Activated B cell treated with CpG ODN at 0.5 μM for 24 hours (primary cell): ENCODE measurements at places on chromosomes 16 and 17.

GRCh38 chr16:4706871-4707270, 13.5 kb downstream of the NUDT16L1 start:
- no peak for DNase-seq

- DNase-seq: no peak
Measured at GRCh38 chr17:10648956-10649355, 8.2 kb downstream of the MYH3 start.

- no peak for DNase-seq
Measured at GRCh38 chr16:57225978-57226377, 19.1 kb upstream of the ARL2BP start.

DNA sequence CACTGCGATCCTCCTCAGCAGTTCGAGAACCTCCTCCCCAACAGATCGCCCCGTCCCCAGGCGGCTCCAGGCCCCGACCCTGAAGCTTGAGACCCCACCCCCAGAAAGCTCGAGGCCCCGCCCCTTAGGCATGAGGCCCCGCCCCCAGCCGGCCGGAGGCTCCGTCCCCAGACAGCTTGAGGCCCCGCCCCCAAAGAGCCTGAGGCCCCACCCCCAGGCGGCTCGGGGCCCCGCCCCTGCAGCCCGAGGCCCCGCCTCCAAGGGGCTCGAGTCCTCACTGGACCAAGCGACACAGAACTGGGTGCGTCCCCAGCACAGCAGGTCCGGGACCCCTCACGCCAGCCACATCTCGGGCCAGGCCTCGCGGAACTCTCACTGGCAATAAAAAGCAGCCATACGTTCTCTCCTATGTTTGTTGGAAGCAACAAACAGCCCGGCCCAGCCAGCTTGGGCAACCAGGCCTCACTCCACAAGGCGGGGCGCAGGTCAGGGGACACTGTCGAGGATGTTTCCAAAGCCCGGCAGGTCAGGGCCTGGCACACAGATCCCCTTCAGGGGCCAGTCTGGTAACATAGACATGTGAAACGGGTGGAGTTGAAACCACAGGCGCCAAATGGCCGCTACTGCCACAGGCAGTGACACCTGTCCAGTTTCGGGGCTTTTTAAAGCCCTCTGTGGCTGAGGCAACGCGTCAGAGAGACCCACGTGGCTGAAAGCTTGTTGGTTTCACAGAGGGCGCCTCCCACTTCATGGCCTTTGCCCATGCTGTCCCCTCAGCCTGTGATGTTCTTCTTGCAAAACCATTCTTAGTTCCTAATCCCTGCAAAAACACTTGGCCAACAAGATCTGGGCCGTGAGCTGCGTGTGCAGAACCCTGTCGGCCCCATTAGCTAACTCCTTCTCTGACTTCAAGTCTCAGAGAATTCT, 224.2 kb downstream of the PARN start:
- peak; percentile 41 for DNase-seq

DNA sequence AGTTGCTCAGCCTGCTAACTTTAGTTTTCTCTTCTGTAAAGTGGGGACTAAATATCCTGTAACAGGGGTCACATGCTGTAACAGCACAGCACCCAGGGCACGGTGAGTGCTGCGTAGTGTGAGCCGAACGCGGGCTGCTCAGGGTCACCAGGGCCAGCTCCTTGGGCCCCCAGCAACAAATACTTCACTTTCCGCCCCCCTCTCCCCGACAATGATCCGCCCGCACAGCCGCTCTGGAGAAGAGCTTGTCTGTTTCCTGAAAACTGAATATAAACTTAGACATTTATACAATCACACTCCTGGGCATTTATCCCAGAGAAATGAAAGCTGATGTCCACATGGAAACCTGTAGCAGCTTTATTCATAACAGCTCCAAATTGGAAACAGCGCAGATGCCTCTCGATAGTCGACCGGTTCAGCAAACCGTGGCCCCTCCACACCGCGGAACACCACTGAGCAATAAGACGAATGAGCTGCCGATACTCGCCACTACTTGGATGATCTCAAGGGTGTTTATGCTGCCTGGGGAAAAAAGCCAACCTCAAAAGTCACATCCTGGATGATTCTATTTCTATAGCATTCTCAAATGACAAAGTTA, 267.2 kb downstream of the PARN start:
- DNase-seq: no peak

GRCh38 chr17:74037320-74037719, 166.2 kb upstream of the RPL38 start:
- DNase-seq: no peak

DNA sequence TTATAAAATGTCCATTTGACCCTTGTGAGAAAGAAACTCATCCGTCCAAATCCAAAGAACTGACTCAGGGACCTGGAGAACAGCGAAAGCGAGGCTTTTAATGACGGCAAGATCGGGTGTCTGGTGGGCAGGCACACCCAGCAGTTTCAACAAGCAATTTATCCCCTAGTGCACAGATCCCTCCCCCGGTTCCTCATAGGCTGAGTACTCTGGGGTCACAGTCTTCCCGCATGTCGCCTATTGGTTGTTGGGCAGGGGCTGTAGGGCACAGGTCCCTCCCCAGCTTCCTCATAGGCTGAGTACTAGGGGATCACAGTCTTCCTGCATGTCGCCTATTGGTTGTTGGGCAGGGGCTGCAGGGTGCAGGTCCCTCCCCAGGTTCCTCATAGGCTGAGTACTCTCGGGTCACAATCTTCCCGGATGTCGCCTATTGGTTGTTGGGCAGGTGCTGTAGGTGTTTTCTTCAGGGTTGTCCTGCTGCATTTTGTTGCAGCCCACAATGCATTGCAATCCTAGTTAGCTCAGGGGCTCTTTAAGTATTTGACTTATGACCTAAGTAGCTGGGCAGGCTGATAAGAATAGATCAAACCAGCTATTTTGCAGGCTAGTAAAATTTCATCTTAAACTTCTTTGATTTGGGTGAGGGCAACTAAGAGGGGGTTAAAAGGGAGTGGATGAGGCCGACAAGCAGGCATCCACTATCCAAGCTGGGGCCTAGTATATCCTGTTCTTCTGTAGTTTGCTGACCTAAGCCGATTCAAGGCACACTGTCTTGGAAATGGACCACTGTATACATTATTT, 3.6 kb upstream of the UTS2R start:
- no peak for DNase-seq

DNA sequence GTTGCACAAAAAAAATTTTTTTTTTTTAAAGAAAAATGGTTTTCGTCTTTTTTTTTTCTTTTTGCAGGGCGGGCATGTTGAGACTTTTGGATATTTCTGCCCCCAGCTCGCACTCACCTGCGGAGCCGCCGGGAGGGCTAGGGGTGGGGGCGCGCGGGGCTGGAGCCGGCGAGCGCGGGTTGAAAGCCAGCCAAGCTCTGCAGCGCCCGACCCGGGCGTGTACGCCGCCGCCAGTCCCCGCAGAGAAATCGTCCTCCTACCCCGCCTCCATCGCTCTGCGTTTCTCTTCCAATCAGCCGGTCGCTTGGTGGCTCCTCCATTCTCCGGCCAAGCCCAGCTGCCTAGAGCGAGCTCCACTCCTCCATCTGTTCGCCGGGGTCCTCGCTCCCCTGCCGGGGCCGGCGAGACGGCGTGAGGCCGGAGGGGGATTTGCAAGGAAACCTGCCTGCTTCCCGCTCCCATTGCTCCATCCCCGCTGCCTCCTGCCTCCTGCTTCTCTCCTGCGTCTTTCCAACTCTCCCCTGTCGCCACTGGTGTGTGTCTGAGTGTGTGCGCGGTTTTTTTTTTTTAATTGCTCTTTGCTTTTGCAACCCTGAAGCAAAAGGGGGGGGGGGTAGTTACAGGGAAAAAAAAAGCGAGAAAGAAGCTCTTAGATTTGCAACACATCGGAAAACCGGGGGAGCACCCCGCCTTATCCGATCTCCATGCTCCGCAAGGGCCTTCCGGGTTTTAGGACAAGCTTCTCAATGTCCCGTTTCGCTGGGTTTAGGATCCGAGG, 1.8 kb upstream of the UBTF start:
- peak; percentile 58 for DNase-seq

GRCh38 chr16:24568392-24568791, 29.0 kb downstream of the RBBP6 start:
- DNase-seq: no peak

DNA sequence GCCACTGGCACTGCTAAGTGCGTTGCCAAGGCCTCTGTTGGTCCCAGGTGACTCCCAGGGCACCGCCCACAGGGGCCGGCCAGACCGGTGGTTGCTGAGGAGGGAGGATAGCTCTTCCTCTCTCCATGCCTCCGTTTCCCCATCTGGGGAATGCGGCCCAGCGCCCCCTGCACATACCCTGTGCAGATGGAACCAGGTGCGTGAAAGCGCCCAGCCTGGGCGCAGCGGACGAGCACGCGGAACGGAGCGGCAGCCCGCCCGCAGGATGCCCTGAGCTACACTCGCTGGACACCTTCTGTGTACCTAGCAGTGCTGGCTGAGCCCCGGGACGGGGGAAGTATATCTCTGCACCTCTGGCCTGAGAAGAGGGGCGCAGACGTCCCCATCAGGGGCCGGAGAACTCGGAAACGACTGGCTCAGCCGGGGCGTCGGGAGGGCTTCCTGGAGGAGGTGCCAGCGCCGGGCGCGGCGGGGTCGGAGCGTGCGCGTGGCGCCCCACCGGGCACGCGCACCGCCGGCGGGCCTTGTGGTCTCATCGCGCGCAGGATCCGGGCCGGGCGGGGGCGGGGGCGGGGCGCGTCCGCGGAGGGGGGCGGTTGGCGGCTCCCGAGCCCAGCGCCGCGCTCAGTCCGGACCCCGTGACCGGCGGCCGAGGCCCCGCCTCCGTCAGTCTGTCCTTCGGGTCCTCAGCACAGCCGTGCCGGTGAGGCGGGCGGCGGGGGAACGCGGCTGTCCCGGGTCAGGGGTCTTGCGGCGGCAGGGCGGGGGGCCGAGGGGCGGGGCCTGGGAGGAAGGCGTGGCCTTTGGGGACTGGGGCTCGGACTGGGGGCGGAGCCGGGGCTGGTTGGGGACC, at the start of the genes CCDC78 and HAGHL:
Gene CCDC78, minus strand, starts transcription at position 6 of the 853 bp plus-strand sequence. CDS start 76 bp downstream, outside the sequence.
Gene HAGHL, plus strand, starts transcription at position 669 of the 853 bp plus-strand sequence. CDS start 404 bp downstream, outside the sequence.
- DNase-seq: peak; percentile 42

DNA sequence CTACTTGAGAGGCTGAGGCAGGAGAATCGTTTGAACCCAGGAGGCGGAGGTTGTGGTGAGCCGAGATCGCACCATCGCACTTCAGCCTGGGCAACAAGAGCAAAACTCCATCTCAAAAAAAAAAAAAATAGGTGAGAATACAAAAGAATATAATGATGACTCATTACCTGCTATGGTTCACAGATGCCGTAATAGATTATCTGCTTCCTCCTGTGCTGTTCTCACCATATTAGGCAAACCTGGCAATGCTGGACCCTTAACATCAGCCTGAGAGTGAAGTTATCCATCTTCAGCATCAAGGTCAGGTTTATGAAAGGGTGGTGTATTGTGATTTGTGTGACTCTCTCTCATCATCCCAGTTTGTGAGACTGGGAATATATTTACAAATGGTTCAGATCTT, 271.3 kb upstream of the CPHXL start:
- no peak for DNase-seq

GRCh38 chr17:50240851-50241250, 33.4 kb upstream of the TMEM92 start:
- no peak for DNase-seq

DNA sequence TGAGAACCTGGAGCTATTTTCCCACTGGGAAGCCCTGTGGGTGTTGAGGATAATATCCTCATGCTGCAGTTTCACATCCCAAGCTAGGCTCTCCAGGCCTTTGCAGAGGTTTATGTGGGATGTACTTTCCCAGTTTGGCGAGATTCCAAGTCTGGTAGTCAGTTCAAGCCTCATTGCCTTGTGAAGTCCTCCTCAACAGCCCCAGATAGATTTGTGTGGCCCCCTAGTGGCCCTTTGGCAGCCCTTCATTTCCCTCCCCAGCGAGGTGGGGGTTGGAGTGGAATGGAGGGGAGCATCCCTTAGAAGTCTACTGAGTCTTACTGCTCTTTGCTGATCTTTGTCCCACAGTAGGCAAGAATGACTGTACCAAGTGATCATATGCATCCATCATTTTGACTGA, 137.9 kb downstream of the CDH11 start:
- no peak for DNase-seq

GRCh38 chr17:29090750-29091605, 48.0 kb downstream of the PIPOX start:
- no peak for DNase-seq

GRCh38 chr17:15918661-15919259, 26.2 kb upstream of the ADORA2B start:
- DNase-seq: no peak

DNA sequence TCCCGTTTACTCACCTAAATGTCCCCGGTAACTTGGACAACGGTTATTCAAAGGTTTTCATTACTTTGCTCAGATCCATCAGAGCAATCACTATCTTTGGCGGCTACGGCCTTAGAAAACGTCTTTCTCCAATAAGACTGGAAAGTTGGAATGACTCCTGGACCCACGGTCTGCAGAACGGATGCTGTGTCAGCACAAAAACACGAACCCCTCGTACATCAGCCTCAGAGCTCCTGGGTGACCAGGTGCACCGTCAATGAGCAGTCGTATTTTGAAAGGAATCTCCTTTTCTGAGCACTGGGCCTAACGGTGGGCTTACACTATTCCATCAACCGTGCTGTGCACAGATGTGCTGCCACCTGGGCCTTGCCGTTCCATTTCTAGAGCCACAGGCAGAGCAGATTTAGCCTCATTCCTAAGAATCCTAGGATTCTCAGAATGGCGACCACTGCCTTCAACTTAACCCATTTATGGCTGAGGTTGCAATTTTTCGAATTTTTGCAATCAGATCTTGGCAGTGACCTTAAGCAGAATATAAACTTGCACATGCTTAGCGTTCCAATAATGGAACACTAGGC, 110.8 kb upstream of the ZNF750 start:
- DNase-seq: no peak

- DNase-seq: no peak
Measured at GRCh38 chr16:82639666-82640336, 13.0 kb downstream of the CDH13 start.

- DNase-seq: no peak
Measured at GRCh38 chr17:78278139-78278741, 46.8 kb downstream of the TMEM235 start.

DNA sequence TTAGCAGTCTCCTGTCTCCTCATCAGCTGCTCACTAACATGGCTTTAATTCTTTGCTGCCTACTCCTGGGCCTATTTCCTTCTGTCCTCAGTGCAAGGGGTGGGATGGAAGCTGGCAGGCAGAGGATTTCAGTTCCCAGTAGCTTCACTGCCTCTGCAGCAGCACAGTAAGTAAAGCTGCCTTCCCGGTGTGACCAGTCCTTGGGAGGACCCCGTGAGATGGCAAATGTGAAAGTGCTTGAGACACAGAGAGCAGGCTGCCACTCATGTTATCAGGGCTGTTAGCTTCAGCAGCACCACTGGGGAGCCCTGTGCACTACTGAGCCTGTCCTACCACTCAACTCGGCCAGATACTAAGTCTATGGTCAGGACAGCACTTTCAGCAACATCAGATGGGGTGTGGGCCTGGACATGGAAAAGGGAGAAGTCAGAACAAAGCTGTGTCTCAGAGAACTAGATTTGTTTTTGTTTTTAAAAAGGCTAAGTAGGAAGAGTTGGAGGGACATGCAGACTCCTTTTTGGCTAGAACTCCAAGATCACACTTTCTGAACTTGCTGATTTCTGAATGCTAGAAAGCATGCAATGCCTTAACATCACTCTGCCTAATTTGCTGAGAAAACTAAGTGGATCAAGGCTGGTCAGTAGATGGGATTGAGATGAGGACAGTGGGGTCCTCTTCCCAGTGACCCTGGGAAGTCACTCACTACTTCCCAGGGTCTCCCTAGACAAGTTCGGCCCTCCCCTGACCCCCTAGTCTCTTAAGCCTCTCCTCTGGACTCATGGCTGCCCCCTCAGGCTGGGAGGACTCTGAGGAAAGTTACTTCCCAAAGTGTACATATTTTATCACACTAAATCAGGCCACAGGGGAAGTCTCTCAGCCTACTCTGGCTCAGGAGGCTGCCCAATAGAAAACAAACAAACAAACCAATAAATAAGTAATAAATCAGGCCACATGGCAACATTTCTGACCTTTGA, 1.1 kb downstream of the ACSF2 start:
- DNase-seq: peak; percentile 18

GRCh38 chr16:7303660-7304200, 28.9 kb upstream of the RBFOX1 start:
- no peak for DNase-seq
